ENCODE measurements at places on chromosomes 3 and 15.
A peak's percentile ranks its signal among the peaks of the same experiment; 100 is the strongest.

DNA sequence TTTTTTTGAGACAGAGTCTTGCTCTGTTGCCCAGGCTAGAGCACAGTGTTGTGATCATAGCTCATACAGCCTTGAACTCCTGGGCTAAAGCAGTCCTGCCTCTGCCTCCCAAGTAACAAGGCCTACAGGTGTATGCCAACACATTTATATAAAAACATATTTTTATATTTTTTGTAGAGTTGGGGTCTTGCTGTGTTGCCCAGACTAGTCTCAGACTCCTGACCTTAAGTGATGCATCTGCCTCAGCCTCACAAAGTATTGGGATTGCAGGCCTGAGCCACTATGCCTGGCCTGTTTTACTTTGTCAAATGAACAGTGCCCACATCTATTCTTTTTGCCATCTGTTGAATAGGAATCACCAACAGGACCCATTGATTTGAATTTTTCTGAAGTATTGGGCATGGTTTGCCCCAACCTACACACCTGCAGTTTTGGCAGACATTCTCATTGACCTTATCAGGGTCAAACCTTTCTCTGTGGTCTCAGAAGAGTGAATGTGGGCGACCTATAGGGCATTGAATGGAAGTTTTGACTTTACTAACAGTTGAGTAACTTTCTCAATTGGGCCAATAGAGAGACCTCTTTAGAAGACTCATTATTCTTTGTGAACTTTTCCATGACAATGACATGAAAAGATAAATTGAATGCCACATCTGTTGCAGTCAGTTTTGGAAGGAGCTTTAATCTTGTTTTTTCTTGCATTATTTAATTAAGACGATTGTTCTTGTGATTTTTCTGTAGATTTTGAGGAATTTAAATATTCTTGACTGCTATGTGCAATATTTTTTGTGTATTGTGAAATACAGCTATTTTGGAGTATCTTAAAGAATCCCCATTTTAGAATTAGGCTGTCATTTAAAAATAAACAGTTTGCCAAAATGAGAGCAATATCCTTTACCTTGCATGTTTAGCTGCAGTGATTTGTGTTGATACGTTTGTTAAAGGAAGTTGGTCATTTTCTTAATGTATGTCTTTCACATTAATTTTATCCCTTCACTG lies 2.7 kb downstream of the IREB2 start:
- no peak for DNase-seq

DNA sequence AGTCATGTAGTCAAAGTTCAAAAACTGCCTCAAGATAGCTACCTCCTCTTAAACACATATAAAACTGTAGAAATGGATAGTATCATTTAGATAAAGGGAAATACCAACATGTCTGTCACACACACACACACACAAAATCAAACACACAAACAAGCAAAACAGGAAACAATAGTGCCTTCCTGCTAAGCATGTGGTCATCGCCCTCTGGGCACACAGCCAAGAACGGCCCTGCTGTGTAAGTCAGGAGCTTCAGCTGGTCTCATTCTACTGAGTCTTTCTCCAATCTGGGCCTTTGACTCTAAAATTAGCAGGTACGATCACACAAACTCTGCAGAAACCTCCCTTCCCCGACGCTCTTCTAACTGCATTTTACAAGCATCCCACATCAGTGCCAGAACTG lies 272.2 kb upstream of the CHRNA7 start:
- DNase-seq, result no peak

GRCh38 chr3:134231131-134231530 lies 19.5 kb downstream of the RYK start:
- DNase-seq, result no peak

- no peak for DNase-seq
These were observed 36.5 kb downstream of the ATOSA start for GRCh38 chr15:52642386-52643361.

- DNase-seq, result peak; percentile 41
These were observed at the start of gene ACTRT3 for GRCh38 chr3:169769287-169770181. ACTRT3 (minus strand) TSS chr3:169769561; CDS start chr3:169769520, 41 bp downstream.

DNA sequence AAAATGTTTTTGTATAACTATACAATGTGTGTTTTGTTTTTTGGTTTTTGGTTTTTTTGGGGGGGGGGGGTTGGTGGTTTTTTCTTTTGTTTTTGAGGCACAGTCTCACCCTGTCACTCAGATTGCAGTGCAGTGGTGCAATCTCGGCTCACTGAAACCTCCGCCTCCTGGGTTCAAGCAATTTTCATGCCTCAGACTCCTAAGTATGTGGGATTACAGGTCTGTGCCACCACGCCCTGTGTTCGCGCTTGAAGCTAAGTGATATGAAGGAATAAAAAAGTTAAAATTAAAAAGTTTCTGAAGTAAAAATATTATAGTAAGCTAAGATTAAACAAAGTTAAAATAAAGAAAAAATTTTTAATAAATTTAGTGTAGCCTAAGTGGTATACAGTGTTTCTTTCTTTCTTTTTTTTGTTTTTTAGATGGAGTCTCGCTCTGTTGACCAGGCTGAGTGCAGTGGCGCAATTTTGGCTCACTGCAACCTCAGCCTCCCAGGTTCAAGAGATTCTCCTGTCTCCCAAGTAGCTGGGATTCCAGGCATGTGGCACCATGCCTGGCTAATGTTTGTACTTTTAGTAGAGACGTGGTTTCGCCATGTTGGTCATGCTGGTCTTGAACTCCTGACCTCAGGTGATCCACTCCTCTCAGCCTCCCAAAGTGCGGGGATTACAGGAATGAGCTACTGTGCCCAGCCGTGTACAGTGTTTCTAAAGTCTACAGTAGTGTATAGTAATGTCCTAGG lies 53.9 kb upstream of the TEX55 start:
- no peak for DNase-seq

Measured in activated CD8-positive, alpha-beta memory T cell treated with anti-CD3 and anti-CD28 coated beads for 1 hour (primary cell).